ENCODE measurements at places on chromosomes 2 and 18.

GRCh38 chr2:46342566-46343315, 45.5 kb downstream of the EPAS1 start:
- DNase-seq = no peak
- peaks cover 34% of the 10 kb centered on the region for H3K27me3 ChIP-seq
- H3K27ac ChIP-seq = no peak overlapping the region
- no peak overlapping the region for H3K4me3 ChIP-seq
- H3K36me3 ChIP-seq = no peaks in the 10 kb centered on the region
- peaks cover 8% of the 10 kb centered on the region for H3K4me1 ChIP-seq

DNA sequence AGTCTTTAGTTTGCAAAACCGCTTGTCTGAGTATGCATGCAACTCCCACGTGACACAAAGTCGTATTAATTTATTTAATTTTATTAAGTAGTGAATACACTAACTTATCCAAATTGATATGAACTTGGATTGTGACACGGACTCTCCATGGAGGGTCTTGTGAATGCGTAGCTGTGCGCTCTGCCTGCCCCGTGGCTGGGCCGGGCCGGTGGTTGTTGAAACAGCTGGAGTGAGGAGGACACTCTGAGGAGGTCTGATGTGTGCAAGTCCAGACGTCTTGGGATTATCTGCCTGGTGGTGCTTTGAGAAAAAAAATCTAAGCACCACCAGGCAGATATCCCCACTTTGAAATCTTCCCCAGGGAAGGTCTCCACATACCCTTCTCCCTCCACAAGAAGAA, 41.0 kb upstream of the RBM44 start:
- no peak overlapping the region for H3K27ac ChIP-seq
- DNase-seq = no peak
- peaks cover 85% of the 10 kb centered on the region for H3K36me3 ChIP-seq
- H3K4me3 ChIP-seq = no peak overlapping the region
- H3K27me3 ChIP-seq = peaks cover 2% of the 10 kb centered on the region

DNA sequence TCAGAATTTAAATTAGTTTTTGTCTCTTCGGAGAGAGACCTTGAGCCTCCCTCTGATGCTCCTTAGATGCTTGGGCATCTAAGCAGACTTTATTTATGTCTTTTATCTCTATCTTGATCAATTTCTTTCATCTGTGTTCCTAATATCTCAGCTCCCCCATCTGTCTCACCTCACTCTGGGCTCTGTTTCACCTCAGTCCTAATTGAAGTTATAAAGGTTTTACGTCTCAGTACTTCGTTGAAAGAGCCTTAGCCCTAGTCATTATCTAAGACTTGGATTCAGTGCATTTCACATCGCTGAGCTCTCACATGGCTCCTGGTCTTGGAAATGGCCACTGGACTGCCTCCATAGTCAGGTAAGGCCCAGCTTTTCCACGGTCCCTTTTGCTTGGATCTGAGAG, 13.8 kb upstream of the CTLA4 start:
- H3K27ac ChIP-seq = no peak overlapping the region
- H3K36me3 ChIP-seq = no peaks in the 10 kb centered on the region
- DNase-seq = no peak

DNA sequence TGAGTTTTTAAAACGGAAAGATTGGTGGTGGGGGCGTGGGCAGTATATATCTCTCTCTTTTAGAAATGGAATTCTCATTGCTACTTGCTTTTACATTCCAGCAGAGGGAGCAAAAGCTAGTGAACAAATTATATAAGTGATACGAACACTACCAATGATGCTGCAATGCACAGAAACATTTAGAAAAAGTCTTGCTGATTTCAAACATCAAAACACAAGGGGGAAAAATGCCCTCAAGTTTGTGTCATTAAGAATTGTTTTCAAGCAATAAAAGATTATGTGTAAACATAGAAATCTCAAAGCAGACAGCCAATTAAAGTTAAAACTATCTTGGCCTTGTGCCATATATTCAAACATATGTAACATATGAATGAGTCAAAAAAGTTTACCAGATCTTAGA, 296.3 kb upstream of the KCNJ3 start:
- H3K4me3 ChIP-seq = no peak overlapping the region
- no peak overlapping the region for H3K27ac ChIP-seq
- H3K36me3 ChIP-seq = no peaks in the 10 kb centered on the region
- DNase-seq = no peak
- no peaks in the 10 kb centered on the region for H3K27me3 ChIP-seq

GRCh38 chr18:80169607-80170006, 60.5 kb downstream of the ADNP2 start:
- H3K4me3 ChIP-seq = no peak overlapping the region
- H3K36me3 ChIP-seq = peaks cover 39% of the 10 kb centered on the region
- H3K4me1 ChIP-seq = peaks cover 14% of the 10 kb centered on the region
- no peak for DNase-seq
- peaks cover 6% of the 10 kb centered on the region for H3K27me3 ChIP-seq

DNA sequence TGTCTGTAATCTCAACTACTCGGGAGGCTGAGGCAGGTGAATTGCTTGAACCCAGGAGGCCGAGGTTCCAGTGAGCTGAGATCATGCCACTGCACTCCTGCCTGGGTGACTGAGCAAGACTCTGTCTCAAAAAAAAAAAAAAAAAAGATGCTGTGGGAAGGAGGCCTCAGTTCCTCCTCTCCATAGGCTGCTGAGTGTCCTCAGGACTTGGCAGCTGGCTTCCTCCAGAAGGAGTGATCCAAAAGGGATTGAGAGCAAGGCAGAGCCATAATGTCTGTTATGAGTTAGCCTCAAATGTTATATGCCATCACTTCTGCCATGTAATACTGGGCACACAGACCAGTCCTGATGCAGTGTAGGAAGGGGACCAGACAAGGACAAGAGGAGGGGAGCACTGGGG, 6.6 kb upstream of the NPC1 start:
- no peaks in the 10 kb centered on the region for H3K36me3 ChIP-seq
- H3K4me1 ChIP-seq = no peaks in the 10 kb centered on the region
- peaks cover 12% of the 10 kb centered on the region for H3K27me3 ChIP-seq
- DNase-seq = no peak
- H3K4me3 ChIP-seq = no peak overlapping the region
- H3K27ac ChIP-seq = no peak overlapping the region

- no peak overlapping the region for H3K27ac ChIP-seq
- DNase-seq = no peak
- H3K27me3 ChIP-seq = no peaks in the 10 kb centered on the region
- H3K4me3 ChIP-seq = no peak overlapping the region
- H3K4me1 ChIP-seq = peaks cover 10% of the 10 kb centered on the region
- peaks cover 26% of the 10 kb centered on the region for H3K36me3 ChIP-seq
Measured at GRCh38 chr18:5286525-5286924, 9.0 kb downstream of the ZBTB14 start.

DNA sequence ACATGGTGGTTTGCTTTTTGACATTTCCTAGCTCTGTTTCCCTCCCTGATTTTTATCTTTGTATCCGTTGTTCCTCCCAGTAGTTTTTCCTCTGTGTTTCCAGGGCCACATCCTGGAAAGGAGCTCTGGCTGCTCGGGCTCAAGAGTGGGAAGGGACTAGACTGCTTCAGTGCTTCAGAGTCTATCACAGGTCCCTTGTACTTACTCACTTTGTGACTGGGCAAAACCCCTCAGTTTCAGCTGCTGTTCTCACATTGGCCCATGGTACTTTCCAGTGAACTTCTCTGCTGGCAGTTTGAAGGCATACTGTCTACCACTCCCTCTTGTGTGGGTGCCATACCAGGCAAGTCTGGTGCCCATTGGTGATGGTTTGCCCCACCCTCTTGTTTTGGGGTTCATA, 7.5 kb upstream of the STAMBP start:
- no peaks in the 10 kb centered on the region for H3K36me3 ChIP-seq
- peaks cover 54% of the 10 kb centered on the region for H3K27me3 ChIP-seq
- no peak for DNase-seq
- H3K27ac ChIP-seq = no peak overlapping the region

DNA sequence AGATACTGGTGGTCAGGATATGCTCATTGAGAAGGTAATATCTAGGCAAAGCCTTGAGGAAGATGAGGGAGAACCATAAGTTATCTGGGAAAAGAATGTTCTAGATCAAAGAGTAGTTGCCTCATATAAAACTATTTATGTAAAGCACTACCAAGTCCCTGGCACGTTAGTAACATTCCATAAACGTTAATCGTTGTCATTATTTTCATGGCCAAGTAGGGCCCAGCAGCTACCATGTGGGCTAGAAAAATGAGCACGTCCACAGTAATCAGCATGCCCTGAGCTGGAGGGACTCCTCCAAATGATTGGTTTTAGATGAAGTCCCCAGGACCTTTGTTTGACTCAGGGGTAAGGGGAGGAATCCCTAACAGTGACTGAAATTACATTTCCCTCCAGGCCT, 32.7 kb upstream of the AFTPH start:
- no peak overlapping the region for H3K27ac ChIP-seq
- H3K4me3 ChIP-seq = no peak overlapping the region
- H3K4me1 ChIP-seq = peaks cover 48% of the 10 kb centered on the region
- H3K36me3 ChIP-seq = no peaks in the 10 kb centered on the region
- peaks cover 4% of the 10 kb centered on the region for H3K27me3 ChIP-seq

- H3K27ac ChIP-seq = no peak overlapping the region
- no peak for DNase-seq
- H3K4me3 ChIP-seq = no peak overlapping the region
- H3K4me1 ChIP-seq = peaks cover 44% of the 10 kb centered on the region
- no peaks in the 10 kb centered on the region for H3K36me3 ChIP-seq
Measured at GRCh38 chr2:10083046-10083445, 2.8 kb upstream of the CYS1 start.

GRCh38 chr2:197269815-197270214, 40.8 kb downstream of the ANKRD44 start:
- peaks cover 28% of the 10 kb centered on the region for H3K4me1 ChIP-seq
- no peak overlapping the region for H3K4me3 ChIP-seq

- H3K27me3 ChIP-seq = peaks cover 31% of the 10 kb centered on the region
- no peak overlapping the region for H3K4me3 ChIP-seq
- no peak for DNase-seq
- peaks cover 10% of the 10 kb centered on the region for H3K4me1 ChIP-seq
- H3K36me3 ChIP-seq = peaks cover 5% of the 10 kb centered on the region
Measured at GRCh38 chr2:379778-380177, 91.9 kb upstream of the ALKAL2 start.

- no peaks in the 10 kb centered on the region for H3K27me3 ChIP-seq
- no peak for DNase-seq
- no peak overlapping the region for H3K4me3 ChIP-seq
Measured at GRCh38 chr2:24435391-24436316, 55.4 kb upstream of the NCOA1 start.

- no peaks in the 10 kb centered on the region for H3K4me1 ChIP-seq
- DNase-seq = no peak
- no peaks in the 10 kb centered on the region for H3K27me3 ChIP-seq
Measured at GRCh38 chr2:185388226-185388625, 350.4 kb upstream of the FSIP2 start.

DNA sequence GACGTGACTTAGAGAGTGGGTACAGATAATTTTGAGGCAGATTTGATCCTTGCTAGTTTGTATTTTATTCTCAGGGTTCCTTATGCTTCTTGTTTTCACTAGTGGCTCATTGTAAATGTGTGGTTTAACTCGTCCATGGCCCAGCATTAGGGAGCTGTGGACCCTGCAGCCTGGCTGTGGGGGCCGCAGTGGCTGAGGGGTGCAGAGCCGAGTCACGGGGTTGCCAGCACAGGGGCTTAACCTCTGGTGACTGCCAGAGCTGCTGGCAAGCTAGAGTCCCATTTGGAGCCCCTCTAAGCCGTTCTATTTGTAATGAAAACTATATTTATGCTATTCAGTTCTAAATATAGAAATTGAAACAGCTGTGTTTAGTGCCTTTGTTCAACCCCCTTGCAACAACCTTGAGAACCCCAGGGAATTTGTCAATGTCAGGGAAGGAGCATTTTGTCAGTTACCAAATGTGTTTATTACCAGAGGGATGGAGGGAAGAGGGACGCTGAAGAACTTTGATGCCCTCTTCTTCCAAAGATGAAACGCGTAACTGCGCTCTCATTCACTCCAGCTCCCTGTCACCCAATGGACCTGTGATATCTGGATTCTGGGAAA, 269.9 kb downstream of the MYT1L start:
- H3K27ac ChIP-seq = no peak overlapping the region
- no peaks in the 10 kb centered on the region for H3K4me1 ChIP-seq
- no peak overlapping the region for H3K4me3 ChIP-seq

- H3K4me1 ChIP-seq = peaks cover 62% of the 10 kb centered on the region
- no peak overlapping the region for H3K4me3 ChIP-seq
- H3K36me3 ChIP-seq = peaks cover 26% of the 10 kb centered on the region
- peak overlapping the region; percentile 18 for H3K27ac ChIP-seq
- H3K27me3 ChIP-seq = peaks cover 4% of the 10 kb centered on the region
Measured at GRCh38 chr2:3490191-3491170, 28.9 kb downstream of the ADI1 start.

GRCh38 chr2:201432621-201433393, 18.5 kb downstream of the TRAK2 start:
- no peak overlapping the region for H3K27ac ChIP-seq
- no peak overlapping the region for H3K4me3 ChIP-seq
- peaks cover 31% of the 10 kb centered on the region for H3K36me3 ChIP-seq
- no peak for DNase-seq

- peak overlapping the region; percentile 98 for H3K4me3 ChIP-seq
- no peak for DNase-seq
- H3K36me3 ChIP-seq = no peaks in the 10 kb centered on the region
- H3K27me3 ChIP-seq = peaks cover 40% of the 10 kb centered on the region
Measured at GRCh38 chr2:171999161-171999560, 592 bp upstream of the METAP1D start.

DNA sequence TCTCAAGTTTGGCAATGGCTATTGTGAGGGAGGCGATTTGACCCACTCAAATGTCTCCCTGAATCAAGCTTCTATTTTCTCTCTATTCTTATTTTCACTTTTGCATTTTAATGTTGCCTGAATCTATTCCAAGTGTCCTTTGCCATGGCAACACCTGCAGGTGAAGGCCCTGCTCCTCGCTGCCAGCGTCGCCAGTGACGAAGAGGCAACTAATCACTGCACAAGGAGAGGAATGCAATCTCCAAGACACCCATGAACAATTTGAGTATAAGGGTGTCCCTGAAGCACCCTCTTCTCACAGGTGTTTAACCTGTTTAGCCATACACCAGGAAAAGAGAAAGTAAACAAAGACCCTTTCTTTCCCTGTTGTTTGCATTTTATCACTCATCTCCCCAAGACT, 165.6 kb upstream of the VRK2 start:
- H3K27me3 ChIP-seq = no peaks in the 10 kb centered on the region
- no peak for DNase-seq
- no peak overlapping the region for H3K4me3 ChIP-seq
- H3K27ac ChIP-seq = no peak overlapping the region
- H3K4me1 ChIP-seq = no peaks in the 10 kb centered on the region

GRCh38 chr2:128445523-128445900, 126.8 kb upstream of the HS6ST1 start:
- no peak overlapping the region for H3K4me3 ChIP-seq
- no peak for DNase-seq
- peaks cover 10% of the 10 kb centered on the region for H3K27me3 ChIP-seq

GRCh38 chr2:224885291-224885690, 157.0 kb downstream of the DOCK10 start:
- no peaks in the 10 kb centered on the region for H3K4me1 ChIP-seq
- H3K4me3 ChIP-seq = no peak overlapping the region
- H3K27ac ChIP-seq = no peak overlapping the region
- no peaks in the 10 kb centered on the region for H3K36me3 ChIP-seq
- DNase-seq = no peak
